ENCODE measurements at places on chromosomes 3 and 15.

GRCh38 chr15:75843678-75844581 lies 683 bp downstream of the UBE2Q2 start:
- peak; percentile 63 for DNase-seq

DNA sequence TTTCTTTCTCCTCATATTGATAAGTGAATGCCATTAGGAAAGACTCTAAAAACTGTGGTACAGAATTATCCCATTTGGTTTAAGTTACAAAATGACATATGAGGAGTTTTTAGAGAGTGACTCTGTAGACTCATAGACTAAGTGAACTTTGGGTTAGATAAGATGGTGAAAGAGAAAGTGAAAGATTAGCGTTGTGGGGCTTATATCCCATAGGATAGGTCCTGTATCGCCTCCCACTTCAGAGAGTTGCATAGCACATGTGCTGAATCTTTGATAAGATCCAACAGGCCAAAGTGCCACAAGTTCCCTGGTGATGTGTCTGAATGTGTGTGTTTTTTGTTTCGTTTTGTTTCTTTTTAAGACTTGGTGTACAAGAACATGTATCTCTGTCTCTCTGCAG lies 666.9 kb downstream of the MECOM start:
- DNase-seq, result no peak

GRCh38 chr3:41673650-41674049 lies 288.3 kb downstream of the ULK4 start:
- no peak for DNase-seq

- no peak for DNase-seq
Measured at GRCh38 chr3:52454250-52454937, 553 bp upstream of the TNNC1 start.

- no peak for DNase-seq
Measured at GRCh38 chr15:48781481-48782081, 29.3 kb downstream of the CEP152 start.

GRCh38 chr3:40597441-40597840 lies 72.7 kb downstream of the ZNF621 start:
- no peak for DNase-seq

- DNase-seq, result peak; percentile 88
Measured at GRCh38 chr3:194070634-194071409, 65.1 kb upstream of the HES1 start.

GRCh38 chr3:190097025-190097424 lies 23.7 kb downstream of the P3H2 start:
- DNase-seq, result no peak

DNA sequence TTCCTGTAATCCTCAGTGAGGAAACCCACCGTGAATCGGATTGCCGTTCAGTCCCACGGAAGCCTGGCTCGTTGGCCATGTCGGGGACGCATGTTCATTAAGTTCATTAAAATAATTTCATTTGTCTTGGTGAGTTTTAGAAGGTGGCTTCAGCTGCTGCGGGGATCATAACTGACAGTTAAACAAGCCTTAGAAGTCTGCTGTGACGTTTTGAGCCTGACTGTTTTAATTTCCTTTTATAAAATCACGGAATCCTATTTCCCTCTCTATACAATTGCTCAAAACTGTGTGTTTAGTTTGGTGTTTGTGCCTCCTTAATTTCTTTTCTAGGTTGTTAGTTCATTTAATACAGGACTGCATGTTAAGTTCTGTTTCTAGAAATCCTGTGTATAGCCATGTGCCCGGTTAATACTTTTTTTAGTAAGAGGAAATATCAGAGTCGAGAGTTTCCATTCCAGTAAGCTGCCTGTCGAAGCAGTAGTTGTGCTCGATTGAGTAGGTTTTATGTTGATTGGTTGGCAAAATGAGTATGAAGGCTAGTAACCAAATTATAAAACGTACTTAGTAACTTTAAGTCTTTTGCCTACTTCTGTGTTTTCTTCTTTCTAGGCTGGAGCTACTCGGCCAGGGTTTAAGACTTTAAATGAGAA lies 705 bp downstream of the NIPA2 start:
- no peak for DNase-seq

GRCh38 chr3:52432225-52432624 lies 12.7 kb downstream of the SEMA3G start:
- DNase-seq, result no peak

- DNase-seq, result no peak
Measured at GRCh38 chr3:128395500-128396162, 71.1 kb downstream of the DNAJB8 start.

- DNase-seq, result no peak
Measured at GRCh38 chr3:179730506-179730905, 77.7 kb downstream of the USP13 start.

GRCh38 chr15:100704281-100705055 lies 102.1 kb downstream of the ASB7 start:
- DNase-seq, result no peak

DNA sequence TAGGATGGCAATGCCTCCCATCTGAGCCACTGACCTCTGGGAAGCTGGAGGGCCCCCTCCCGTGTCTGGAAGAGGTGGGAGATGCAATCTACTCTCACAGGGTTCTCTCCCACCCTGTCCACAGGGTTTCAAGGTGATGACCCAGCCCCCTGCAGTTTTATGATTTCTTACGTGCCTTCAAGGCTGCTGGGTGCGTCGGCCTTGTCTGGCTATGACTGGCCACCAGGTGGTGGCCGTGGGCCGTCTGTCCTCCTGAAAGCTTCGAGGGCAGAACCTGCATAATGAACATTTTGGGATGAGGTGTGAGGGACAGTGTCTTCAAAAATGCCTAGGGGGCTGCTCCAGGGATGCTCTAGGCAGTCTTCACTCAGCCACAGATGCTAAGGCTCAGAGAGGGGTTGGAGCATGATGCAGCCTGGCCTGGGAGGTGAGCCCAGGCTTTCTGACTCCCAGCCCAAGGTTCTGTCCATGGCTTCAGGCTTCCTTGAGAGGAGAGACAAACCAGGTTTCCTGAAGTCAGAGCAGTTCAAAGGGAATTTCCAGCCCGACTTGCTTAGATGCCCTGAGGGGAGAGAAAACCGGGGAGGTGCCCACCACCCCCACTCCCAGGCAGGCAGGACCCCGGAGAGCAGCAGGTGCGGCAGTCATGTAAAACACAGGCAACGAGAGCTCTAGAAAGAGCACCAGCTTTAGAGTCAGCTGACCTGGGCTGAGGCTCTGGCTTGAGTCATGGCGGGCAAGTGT lies 18.7 kb downstream of the ISG20 start:
- no peak for DNase-seq

GRCh38 chr3:18288243-18288642 lies 136.9 kb downstream of the SATB1 start:
- no peak for DNase-seq

DNA sequence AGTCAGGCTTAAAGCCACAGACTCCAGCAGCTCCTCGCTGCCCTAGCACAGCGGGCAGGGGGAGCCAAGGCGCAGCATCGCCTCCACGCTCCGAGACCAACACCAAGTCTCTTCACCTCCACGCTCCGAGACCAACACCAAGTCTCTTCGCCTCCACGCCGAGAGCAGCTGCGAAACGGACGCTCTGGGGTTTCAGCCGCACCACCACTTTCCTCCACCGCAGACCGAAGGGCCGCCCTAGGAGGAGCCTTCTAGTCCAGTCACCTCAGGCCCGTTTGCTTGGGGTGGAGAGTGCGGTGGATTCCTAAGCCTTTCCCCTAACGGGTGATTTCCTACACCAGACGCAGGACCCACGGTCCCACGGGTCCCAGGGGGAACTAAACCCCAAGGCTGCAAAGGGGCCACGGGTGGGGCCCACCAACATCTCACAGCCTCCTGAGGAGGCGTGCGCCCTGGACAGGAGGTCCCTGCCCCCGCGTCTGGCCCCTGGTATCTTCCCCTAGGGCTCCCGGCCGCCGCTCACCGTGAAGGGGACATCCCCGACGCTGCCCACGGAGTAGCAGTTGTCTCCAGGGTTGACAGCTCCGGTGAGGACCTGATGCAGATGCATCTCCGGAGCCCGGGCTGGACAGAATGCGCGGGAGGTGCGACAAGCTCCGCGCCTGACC lies 501 bp downstream of the DMXL2 start:
- peak; percentile 67 for DNase-seq

GRCh38 chr3:184945886-184946625 lies 134.1 kb downstream of the VPS8 start:
- DNase-seq, result no peak

GRCh38 chr3:13718000-13718399 lies 161.9 kb downstream of the WNT7A start:
- no peak for DNase-seq

- DNase-seq, result no peak
Measured at GRCh38 chr3:167872032-167872431, 136.5 kb downstream of the SERPINI1 start.

DNA sequence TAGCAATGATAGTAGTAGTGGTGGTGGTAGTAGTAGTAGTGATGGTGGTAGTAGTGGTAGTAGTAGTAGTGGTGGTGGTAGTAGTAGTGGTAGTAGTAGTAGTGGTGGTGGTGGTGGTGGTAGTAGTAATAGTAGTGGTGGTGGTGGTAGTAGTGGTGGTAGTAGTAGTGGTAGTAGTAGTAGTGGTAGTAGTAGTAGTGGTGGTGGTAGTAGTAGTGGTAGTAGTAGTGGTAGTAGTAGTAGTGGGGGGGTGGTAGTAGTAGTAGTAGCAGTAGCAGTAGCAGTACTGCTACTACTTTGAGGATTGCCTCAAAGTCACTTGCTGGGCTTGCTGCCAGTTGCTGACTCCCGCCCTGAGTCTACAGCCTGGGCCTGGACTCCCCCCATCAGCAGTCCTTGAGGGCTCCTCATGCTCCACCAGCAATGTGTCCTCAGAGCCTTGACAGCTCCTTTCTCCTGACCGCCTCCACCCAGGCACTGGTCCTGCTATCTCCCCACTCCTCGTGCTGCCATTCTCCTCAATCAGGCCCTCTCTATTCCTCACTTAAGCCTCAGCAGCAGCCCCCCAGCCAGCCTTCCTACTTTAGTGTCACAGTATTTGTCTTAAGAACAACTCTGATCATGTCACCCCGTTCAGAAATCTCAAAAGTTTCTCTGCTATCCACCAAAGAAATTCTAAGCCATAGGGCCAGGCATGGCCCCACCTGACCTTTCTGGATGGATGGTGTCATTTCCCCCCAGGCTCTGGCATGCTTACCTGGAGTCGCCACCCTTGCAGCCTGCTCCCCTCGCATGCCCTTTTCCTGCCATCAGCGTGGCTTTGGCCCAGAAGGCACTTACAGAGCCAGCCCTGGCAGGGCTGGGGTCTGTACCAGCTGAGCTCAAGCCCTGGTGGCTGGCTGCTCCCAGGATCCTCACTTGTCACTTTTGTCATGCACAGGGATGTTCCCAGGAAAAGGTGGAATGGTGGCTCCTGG lies 45.6 kb downstream of the DLEC1 start:
- DNase-seq, result peak; percentile 43

- no peak for DNase-seq
Measured at GRCh38 chr3:89467898-89468363, 360.5 kb downstream of the EPHA3 start.

DNA sequence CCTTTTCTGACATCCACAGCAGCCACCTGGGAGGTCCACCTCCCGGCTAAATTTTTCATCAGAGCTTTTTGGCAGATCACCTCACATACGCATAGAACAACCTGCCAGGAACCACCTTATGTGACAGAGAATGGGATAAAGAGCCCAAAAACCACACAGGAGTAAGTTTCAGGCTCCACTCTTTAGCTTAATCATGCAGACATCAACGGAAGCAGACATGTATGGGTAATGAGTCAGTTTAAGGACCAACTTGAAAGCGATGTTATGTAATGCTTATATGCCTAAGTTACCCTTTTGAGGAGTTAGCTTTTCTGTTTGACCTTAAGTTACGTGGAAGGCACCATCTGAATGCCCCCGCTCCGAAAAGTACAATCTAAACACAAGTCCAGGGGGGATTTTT lies 183.3 kb upstream of the BHLHE40 start:
- DNase-seq, result no peak

GRCh38 chr3:109353057-109353456 lies 15.7 kb upstream of the DPPA4 start:
- DNase-seq, result no peak

DNA sequence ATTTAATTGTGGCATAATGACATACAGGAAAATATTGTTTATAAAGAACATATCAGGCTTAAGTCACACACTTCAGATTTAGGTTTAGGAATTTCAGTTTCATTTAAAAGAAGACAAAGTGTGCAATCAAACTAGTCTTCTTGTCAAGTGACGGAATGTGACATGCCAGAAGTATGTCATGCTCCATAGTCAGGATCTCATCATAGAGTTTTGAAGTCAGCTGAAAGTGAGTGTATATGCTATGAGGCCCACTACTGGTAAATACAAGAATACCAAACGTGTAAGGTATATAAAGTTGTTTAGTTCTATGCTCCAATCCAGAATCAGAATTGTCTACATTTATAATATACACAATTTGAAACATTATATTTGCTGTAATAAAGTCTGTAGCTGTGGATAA lies 988.4 kb downstream of the TBL1XR1 start:
- no peak for DNase-seq

- DNase-seq, result no peak
Measured at GRCh38 chr15:91668370-91668769, 185.1 kb upstream of the SLCO3A1 start.

GRCh38 chr3:135426508-135426907 lies 539.0 kb upstream of the PPP2R3A start:
- no peak for DNase-seq

All from stimulated activated CD4-positive, alpha-beta T cell treated with anti-CD3 and anti-CD28 coated beads, Interleukin-15, amount 100 ng/mL, for 24 hours (primary cell).